ENCODE measurements at places on chromosomes 3 and 15.

DNA sequence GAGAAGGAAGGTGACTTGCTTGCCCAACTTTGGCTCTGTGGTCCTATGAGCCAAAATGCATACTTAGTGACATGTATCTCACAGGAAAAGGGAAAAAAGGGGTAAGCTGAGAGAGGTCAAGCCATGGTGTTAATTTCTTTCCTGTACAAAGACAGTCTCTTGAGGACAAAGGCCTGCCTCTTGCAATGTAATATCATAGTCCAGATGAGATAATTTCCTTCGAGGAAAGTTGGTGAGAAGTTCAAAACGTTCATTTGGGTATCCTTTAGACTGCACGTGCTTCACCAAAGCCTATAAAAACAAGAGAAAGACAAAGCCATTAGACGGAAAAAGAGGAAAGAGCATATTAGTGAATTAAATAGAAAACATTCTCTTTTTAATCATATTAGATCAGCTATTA lies 18.4 kb upstream of the TM4SF19 start:
- no peak for DNase-seq

DNA sequence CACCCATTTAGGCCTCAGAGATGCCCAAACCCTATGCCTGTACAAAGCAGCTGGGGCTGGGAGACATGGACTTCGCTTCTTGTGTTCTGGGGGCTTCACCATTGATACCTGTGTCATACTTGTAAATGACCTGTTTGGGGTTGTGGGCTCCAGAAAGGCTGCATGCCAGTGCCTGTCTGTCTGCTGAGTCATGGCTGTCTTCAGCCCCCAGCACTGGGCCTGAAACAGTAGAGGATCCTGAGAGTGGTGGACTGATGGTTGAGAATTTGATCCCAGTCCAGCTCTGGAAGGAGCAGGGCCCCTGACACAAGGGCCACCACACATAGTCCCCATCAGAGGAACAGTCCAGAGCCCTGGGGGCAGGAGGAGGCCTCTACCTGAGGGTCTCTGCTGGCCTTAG lies 24.6 kb upstream of the APEH start:
- no peak for DNase-seq

- peak; percentile 84 for DNase-seq
Observed at GRCh38 chr15:88636050-88636449, 2.8 kb upstream of the ISG20 start.

GRCh38 chr15:80459818-80460217 lies 55.6 kb downstream of the ARNT2 start:
- no peak for DNase-seq

DNA sequence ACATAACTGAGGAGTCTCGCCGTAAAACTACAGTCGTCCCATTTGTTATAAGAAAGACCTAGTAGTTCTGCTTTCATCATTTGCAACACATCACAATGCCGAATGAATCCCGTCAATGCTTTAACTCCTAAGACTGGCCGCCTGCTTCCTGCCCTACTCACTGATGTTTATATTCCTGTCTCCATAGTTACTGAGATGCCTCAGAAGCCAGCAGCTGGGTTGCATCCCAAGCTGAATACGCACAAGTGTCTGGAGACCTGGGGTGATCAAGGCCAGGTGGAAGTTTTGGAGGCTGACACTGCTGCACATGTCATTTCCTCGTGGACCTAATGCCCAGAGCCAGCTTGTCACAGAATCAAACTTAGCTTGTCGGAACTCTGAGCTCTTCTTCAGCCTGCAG lies 95.2 kb upstream of the UBE2E1 start:
- DNase-seq = no peak

DNA sequence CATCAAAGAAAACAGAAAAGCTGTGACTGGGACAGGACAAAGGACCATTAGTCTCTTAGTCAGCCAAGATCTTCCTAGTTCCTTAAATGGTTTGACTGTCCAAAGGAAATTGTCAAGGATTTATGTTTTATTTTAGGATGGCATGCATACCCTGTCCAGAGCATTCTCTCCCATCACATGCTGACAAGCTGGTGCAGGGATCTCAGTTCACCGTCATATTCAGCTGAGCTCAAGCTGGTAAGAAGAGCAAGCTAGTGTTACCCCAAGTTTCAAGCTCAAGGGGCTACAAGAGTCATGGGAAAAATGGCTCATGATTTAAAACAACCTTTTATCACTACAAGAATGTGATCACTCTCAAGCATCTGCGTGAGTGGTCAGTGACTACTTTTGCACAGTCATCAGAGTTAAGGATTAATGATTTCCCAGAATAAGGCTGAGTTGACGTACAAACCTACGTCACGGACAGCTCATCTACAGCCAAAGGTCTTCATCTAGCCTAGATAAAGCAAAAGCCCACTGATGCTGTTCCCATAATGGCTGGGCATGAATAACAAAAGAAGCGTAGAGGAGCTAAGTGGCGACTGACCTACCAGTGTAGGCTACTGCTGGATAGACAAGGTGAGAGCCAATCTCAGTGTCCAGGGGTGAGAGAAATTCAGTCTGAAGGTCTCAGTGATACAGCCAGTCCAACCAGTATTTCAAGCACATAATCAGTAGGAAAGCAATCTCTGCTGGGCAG lies 157.5 kb downstream of the GABRB3 start:
- no peak for DNase-seq

DNA sequence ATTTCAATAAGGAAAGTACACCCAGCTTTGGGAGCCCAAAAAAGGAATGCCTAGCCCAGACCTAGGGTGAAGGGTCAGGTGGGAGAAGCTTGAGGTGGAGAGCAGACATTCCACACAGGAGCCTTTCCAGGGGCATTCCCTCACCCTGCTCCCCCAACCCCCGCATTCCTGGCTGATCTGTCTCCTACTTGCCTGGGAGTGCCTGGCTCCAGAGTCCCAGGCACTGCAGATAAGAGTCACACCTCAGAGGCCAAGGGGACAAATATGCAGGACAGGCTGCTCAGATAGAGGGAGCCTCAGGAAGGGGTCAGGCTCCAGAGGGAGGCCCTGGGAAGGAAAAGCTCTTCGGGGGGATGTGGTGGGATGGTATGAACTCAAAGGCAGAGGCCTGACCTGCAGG lies 20.8 kb upstream of the HCN4 start:
- no peak for DNase-seq

DNA sequence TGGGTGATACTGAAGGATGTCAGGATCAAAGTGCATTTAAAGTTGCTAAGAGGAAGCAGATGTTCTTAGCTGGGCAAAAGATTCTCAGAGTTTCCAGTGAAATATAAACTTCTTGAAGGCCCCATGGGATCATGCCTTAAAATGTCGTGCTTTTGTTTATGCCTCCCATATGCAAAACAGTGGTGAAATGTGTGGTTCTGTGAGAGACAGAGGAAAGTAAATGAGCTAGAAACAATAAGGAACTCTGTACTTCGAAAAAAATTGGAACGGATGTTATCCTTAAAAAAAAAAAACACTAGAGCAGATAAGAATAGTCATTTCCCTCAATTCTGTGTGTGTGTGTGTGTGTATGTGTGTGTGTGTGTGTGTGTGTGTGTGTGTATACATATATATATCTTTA lies 497.0 kb upstream of the TBL1XR1 start:
- no peak for DNase-seq

DNA sequence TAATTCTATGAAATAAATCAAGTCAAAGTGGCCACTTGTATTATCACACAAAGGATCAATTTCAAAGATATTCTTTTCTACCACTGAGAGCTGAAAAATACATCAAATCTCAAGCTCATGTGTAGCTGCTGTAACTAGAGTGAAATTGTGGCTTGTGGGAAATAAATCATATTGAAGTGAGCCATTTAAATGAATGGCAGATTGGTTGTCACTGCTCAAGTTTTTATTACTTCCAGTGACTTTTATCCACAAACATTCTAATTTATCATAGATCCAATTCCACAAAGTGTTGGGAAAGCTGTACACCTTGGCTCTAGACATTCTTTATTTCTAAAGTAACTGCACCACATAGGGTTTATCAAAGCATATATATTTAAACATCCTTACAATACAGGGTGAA lies 285.4 kb downstream of the CNTN3 start:
- no peak for DNase-seq

GRCh38 chr15:95822961-95823360 lies 507.5 kb upstream of the NR2F2 start:
- DNase-seq = no peak

DNA sequence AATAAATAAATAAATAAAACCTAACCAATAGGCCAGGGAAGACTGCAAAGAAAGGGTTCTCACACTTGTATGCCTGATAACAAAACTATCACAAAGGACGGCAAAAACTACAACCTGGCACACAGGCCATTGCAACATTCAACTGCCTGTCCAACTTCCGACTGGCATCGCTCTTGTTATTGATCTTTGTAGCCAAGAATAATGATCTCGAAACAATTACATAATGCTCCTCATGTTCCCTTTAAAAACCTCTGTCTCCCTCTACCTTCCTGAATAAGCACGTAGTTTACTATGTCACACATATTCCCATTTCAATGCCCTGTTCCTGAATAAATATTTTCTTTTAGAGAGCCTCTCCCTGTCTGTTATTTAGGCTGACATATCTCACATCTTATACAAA lies 74.3 kb downstream of the B3GNT5 start:
- DNase-seq = no peak

GRCh38 chr3:88013592-88013991 lies 45.2 kb downstream of the CGGBP1 start:
- no peak for DNase-seq

- DNase-seq = no peak
Observed at GRCh38 chr15:85112997-85113396, 131.3 kb downstream of the PDE8A start.

DNA sequence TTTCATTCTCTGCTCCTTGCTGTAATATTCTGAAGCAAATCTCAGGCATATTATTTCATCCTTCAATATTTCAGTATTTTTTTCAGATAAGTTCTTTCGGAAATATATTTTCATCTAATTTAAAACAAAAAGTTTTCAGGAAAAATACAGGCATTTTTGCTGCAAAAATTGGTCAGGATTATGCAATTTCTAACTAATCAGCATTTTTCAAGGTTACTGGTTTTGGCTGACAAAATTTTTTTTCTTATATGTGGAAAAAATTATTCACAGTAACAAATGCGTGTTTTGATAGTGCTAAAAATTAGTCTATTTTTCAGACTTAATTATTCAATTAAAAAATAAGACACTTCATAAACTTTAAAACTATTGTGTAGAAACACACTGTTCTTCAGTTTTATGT lies 31.4 kb downstream of the FNDC3B start:
- no peak for DNase-seq

DNA sequence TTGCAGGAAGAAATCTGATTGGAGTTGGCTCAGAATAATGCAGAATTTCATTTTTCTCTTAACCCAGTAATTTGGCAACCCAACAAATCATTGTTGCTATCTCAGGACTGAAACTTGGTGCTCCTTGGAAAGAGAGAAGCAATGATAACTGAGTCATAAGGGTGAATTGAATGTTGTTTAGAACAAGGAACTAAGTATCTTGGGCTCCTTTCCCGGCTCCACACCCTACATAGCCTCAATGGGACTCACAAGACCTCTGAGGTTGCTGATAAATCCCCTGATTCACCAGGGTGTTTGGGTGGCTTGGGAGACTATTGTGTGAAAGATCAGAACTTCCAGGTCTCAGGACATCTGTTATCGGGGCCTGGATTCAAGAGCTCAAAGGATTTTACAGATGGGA lies 7.8 kb upstream of the RAB8B start:
- no peak for DNase-seq

- no peak for DNase-seq
Observed at GRCh38 chr15:81163961-81164800, 30.1 kb downstream of the CFAP161 start.

DNA sequence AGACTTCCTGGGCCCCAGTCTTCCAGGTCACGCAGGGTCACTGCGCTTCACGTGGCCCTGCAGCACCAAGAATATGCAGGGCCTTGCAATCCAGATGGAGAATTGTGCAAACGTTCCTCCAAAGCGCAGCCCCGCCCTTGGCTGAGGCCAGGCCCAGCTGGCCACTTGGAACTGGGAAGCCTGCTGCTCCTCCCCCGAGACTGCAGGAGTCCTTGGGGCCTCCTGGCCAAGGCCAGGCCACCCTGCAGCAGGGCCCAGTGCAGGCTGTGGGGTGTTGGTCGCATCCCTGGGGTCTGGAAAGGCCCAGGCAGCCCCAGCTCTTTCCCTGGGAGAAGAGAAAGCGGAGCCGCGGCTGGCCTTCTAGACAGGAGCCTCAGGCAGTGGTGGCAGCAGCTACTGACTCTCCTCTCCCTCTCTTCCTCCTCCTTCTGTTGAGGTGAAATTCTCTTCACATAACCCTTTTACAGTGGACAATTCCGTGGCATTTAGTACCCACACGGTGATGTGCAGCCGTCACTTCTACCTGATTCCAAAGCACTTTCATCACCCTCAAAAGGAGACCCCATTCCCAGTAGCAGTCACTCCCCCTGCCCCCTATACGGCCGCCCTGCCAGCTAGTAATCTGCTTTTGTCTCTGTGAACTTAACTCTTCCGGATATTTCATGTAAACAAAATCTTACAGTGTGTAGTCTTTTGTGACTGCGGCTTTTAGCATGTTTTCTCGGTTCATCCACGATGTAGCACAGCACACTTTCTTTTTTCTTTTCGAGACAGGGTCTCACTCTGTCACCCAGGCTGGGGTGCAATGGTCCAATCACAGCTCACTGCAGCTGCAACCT lies 103.9 kb downstream of the TMEM266 start:
- no peak for DNase-seq

DNA sequence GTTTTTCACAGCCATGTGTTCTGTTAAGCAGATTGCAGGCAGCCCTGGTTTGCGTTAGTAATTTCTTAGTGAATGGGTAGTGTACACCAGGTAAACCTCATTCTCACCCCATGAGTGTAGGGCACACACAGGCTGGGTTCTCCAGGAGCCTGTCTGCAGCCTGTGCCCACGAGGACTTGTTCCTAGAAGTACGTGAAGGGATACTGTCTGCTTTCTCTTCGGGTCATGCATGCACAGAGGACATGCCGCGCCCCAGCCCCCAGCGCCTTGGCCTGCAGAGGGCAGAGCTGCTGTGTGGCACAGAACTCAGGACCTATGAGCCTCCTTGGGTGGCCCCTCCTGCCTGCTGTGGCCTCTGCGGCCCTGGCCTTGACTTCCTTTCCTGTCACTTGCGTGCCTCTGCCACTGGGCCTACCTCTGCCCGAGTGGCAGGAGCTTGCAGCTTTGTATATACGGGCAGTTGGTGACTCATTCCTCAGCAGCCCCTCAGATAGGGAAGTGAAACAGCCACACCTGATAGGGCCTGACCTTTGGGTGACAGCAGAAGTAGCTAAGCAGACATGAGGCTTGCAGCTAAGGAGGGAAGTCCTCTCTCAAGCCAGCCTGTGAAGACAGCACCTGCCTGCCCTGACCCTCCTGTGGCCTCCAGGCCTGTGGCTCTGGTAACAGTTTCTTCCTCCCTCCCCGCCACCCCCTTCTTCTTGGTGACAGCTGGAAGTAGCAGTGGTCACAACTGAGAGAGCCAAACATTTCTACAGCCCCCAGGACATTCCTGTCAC lies 19.5 kb downstream of the PPCDC start:
- DNase-seq = peak; percentile 60

All from activated naive CD4-positive, alpha-beta T cell treated with anti-CD3 and anti-CD28 coated beads for 36 hours (primary cell).